ENCODE measurements at places on chromosomes 5 and 9.

GRCh38 chr5:120507197-120507596 lies 43.1 kb downstream of the PRR16 start:
- no peak for DNase-seq

GRCh38 chr5:133340002-133340755 lies 272.2 kb downstream of the FSTL4 start:
- no peak for DNase-seq

GRCh38 chr5:179270581-179271427 lies 74.5 kb downstream of the ADAMTS2 start:
- DNase-seq: no peak

- no peak for DNase-seq
Observed at GRCh38 chr9:87102126-87102525, 154.8 kb upstream of the GAS1 start.

DNA sequence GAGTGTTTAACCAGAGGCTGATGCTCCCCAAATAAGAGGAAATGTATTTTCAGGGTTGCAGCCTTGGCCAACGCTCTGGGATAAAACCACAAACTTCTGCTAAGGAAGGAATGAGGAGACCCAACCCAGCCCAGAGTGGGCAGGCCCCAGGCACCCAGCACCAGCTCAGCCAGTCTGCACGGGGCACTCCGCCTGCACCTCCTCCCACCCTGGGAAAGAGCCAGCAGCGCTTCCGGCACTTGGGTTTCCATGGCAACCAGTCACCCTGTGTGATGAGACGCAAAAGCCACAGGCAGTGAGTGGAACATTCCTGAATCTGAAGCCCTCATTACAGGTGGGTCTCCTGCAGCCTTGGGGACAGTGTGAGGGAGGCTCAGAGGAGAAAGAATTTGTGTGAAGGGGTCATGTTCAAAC lies 85.2 kb upstream of the ZBTB43 start:
- DNase-seq: peak; percentile 51
